GM04503 (cell line): ENCODE measurements at places on chromosomes 4 and X.

DNA sequence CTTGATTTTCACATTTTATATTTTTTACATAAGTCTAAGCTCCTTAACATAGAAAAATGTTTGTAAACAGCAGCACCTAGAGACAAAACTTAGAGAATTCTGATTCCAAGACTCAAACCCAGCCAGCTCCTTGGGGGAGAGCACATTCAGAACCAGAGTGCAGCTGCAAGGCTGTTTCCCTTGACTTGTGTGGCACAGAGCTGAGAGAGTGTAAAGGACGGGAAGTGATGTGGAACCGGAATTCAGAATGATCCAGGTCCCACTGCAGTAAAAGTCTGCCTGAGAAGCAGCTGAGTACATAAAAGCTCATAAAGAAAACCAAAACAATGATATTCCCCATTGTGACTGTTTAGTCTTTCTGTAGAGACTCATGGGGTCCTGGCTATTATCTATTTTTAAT, 713.8 kb downstream of the RAB28 start:
- DNase-seq = no peak

GRCh38 chrX:15524417-15524816, 23.8 kb downstream of the BMX start:
- DNase-seq = no peak

DNA sequence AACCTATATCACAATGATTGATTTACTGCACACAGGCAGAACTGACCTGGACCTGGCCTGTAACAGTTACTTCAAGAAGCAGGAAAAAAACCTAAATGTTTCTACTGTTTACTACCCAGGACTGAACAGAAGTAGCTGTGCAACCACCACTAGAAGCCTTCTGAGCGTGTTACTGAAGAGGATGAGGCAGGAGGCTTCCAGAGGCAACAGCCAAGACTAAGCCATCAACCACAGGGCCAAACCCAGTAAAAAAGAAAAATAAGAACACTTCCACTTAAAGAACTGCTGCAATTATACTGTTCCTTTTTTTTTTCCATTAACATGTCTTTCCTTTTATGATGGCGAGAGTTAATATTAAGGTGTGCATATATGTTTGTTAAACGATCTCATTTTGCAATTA, 29.4 kb upstream of the TTC29 start:
- no peak for DNase-seq

GRCh38 chr4:186148336-186148975, 42.9 kb upstream of the CYP4V2 start:
- DNase-seq = no peak

DNA sequence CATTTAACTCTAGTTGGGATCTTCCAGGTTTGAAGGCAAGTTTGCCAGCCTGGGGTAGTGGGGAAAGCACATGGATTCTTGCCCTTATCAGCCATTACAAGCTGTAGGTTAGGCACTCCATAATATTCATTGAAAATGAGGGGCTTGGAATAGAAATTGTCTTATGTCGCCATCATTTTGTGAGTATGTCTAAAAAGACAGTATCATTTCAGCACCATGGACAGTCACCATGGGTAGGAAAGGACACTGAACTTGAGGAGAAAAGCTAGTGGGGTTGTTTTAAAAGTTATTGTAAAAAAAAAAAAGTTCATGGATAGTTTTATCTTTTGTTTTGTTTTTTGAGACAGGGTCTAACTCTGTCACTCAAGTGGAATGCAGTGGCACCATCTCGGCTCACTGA, 356.1 kb downstream of the HNRNPD start:
- DNase-seq = no peak

DNA sequence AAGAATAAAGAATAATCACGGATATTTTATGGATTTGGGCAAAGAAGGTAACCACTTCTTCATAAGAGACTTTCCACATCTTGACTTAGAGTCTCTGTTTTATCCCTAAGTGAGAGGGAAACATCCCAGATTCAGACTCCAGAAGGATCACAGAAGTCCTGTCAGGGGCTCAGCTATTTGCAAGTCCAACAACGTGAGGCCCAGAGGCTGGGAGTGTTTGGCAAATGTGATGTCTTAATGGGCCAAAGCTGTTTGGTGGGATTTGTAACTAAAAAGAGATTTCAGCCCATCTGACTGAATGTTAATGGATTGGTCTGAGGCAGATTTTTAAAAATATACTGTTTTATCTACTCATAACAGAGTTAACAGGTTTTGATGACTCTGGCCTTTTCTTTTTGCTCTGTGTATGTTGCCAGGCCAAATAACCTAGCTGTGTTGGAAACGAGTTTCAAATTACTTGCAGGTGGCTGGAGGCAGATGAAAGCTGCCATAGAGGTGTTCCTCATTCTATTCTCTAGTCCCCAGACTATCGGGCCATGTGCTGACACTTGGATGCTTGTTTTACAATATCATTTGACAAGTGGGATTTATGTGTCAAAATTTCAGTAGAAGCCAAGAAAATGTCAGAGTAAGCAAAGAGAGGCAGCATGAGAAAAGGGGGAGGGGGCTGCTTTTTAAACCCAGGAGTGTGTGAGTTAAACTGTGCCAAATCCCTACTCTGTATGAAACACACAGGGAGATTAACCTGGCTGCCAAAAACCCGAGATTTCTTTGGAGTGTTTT, 330.9 kb downstream of the DCHS2 start:
- DNase-seq = no peak

- DNase-seq = no peak
These were observed 614.0 kb downstream of the STIM2 start for GRCh38 chr4:27474691-27475090.

GRCh38 chr4:168555437-168555836, 58.6 kb downstream of the PALLD start:
- DNase-seq = no peak

- no peak for DNase-seq
These were observed 69.3 kb downstream of the SNX25 start for GRCh38 chr4:185278716-185279115.

DNA sequence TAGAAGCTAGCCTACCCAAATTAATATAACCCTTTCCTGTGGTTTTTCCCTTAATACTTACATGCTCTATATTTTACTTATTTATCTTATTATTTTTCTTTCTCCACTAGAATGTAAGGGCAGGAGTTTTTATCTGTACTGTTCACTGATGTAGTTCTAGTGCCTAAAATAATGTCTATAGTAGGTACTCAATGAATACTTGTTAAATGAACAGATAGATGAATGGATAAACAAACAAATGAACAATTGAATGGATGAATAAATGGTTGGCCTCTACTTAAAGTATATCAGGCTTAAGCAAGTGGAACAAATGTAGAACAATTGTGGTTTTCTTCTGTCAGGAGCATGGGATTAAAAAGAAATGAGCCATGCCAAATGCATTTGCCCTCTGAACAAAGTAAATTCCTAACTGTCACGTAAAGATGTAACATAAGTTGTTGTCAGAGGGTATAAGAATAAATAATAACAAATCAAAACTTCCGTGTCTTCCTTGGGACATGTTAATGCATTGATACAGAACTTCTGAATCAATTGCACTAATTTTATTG, 54.1 kb downstream of the SYTL5 start:
- DNase-seq = no peak
